Activated effector memory CD4-positive, alpha-beta T cell treated with anti-CD3 and anti-CD28 coated beads, Interleukin-2, amount 50 U/mL, for 16 hours (primary cell): ENCODE measurements at places on chromosomes 12 and 14.
A peak's percentile ranks its signal among the peaks of the same experiment; 100 is the strongest.

GRCh38 chr14:100684154-100684553, 42.5 kb upstream of the DLK1 start:
- DNase-seq = no peak

- no peak for DNase-seq
These were observed 17.3 kb upstream of the TIGAR start for GRCh38 chr12:4303750-4304149.

GRCh38 chr12:116710370-116711150, 27.3 kb downstream of the SPRING1 start:
- no peak for DNase-seq

GRCh38 chr14:74973003-74973653, 17.7 kb upstream of the PGF start:
- peak; percentile 62 for DNase-seq
